ENCODE measurements at places on chromosomes 1 and 21.

GRCh38 chr1:211606332-211606913 is 27.5 kb upstream of the SLC30A1 start:
- no peak for DNase-seq

DNA sequence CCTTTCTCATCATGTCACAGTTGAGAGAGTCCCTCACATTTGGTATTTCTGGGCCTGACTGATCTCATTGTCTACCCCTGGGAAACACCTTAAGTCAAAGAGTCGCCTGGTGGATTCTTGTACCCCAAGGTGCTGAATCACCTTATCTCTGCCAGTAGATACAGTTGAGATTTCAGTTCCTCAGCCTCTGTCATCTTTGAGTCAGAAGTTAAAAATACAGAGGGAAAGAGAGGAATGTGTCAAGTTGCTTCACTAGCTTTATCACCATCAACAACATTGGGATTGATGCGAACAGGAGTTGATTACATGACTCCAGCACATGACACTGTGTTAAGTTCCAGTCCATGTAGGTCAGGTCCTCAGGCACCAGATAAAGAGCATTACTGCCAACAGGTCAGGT is 513.0 kb downstream of the NUF2 start:
- DNase-seq = no peak

DNA sequence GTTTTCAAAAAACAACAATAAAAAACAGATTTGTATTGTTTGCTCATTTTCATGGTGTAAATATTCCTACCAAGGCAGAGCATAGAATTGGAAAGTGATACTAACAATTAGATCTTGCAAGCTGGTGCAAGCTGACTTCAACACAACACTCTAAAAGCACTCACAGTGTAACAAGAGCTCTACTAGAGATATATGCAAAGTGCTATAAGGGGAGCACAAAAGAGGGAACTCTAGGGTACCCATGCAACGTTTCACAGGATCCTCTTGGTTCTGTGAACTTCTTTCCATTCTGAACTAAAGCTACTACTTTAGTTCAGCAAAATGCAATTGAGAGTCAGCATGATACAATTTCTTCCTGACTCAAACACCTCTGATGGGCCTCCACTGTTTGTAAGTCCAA is 78.3 kb downstream of the ATP1B1 start:
- no peak for DNase-seq

- DNase-seq = no peak
Measured at GRCh38 chr1:220983877-220984635, 104.8 kb downstream of the HLX start.

- no peak for DNase-seq
Measured at GRCh38 chr1:241598249-241598648, 41.9 kb downstream of the CHML start.

- DNase-seq = no peak
Measured at GRCh38 chr1:160244209-160244608, 18.1 kb downstream of the DCAF8 start.

DNA sequence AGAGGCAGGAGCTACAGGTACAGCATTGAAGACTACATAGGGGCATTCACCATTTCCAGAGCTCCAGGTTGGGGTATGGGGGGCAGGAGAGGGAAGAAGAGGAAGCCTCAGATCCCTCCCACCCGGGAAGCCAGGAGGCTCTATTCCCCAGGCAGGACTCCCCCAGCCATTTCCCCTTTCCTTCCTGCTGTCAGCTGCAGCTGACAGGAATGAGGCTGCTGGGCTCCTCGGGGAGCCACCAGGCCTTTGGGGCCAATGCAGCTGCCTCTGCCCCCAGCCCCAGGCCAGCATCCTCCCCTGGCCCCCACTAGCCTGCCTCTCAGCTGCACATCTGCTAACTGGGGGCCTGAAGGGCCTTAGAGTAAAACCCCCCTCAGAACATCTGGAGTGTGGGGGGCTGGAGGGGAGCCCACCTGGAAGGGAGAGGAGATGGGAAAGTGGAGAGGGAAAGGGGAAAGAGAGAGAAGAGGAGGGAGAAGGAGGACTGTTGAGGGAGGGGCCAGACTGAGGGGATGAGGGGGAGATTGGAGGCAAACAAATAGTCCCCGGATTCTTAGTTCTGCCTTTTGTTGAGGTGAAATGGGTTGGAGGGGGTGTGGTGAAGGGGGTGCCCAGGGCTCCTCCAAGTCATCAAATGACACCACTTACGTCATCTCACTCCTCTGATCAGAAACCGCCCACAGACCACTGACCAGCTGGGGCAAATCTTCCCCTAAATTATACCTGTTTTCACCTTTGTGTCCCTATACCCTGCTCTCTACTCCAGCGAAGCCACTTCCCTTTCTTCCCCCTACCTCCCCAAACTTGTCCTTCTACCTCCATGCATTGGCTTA is 58.0 kb downstream of the LGR6 start:
- DNase-seq = no peak

DNA sequence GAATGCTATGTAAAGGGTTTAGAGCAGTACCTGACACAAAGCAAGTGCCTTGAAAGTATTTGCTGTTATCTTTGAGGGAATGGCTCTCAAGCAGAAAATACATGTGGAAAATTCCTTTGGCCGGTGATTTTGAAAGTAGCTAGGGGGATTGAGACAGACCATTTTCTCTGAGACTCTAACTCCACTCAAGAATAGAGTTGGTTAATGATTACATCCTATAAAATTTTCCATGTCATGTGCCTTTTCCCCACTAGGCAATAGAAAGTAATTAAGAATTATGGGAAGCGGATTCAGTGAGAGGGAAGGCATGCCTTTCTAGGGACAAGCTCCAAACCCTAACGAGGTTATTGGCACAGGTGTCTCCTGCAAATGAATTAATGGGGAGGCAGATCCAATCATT is 276.0 kb downstream of the GPATCH2 start:
- no peak for DNase-seq

DNA sequence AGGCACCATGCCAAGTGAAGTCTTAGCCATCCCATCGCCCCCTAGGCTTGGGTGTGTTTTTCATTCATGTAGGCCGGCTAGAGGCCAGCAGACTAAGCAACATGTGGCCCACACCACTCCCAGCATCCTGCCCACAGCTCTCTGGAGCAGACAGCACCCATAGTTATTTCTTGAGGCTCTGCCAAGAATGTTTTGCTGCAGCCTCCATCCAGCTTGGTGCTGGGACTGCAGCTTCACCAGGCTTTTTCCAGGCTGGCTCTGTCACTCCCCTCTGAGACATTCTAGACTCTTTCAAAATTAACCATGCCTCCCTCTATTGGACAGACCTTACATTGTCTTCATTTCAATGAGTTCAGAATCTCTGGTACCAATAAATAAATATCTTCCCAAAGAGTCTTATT is 104.2 kb downstream of the DUSP10 start:
- DNase-seq = no peak

GRCh38 chr1:162316187-162316586 is 60.5 kb downstream of the SPATA46 start:
- DNase-seq = no peak

GRCh38 chr1:55284856-55285255 is 69.7 kb upstream of the USP24 start:
- peak; percentile 27 for DNase-seq

GRCh38 chr1:29200906-29201594 is 19.4 kb upstream of the SRSF4 start:
- DNase-seq = no peak

GRCh38 chr1:209416716-209417115 is 166.8 kb upstream of the CAMK1G start:
- no peak for DNase-seq

DNA sequence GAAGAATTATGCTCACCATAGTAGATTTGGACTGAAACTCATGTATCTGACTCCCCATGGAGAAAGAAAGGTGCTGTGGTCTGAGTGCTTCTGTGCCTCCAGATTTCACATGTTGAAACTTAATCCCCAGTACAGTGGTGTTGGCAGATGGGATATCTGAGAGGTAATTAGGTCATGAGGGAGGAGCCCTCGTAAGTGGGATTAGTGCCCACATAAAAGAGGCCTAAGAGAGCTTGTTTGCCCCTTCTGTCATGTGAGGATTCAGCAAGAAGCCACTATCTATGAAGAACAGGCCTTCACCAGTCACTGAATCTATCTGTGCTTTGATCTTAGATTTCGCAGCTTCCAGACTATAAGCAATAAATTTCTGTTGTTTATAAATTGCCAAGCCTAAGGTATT is 150.1 kb downstream of the PLPP3 start:
- no peak for DNase-seq

DNA sequence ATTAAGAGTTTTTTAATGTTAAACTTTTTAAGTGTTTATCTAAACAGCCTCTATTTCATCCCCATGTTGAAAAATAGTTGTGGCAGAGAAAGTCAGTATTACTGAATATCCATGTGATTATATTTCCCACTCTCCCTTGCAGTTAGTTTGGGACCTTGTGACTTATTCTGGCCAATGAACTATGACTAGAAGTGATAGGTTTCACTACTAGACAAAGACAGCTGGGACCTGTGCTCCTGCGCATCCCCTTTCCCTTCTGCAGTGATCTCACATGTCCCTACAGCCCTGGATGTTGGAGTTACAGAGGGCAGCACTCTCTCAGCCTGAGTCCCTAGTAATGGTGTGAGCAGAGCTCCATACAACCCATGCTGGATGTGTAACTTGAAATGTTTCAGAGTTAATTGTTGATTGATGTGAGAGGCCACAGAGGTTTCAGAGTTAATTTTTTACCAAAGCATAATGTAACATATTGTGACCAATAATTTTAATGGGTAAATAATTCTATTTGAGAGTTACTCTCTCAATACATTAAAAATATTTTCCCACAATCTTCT is 18.7 kb upstream of the SAMD13 start:
- no peak for DNase-seq

GRCh38 chr1:150060260-150060659 is 7.3 kb upstream of the VPS45 start:
- DNase-seq = no peak

GRCh38 chr1:22111115-22111514 is 31.8 kb downstream of the WNT4 start:
- no peak for DNase-seq

- DNase-seq = peak; percentile 47
Measured at GRCh38 chr1:159879977-159880376, 17.5 kb upstream of the VSIG8 start.

DNA sequence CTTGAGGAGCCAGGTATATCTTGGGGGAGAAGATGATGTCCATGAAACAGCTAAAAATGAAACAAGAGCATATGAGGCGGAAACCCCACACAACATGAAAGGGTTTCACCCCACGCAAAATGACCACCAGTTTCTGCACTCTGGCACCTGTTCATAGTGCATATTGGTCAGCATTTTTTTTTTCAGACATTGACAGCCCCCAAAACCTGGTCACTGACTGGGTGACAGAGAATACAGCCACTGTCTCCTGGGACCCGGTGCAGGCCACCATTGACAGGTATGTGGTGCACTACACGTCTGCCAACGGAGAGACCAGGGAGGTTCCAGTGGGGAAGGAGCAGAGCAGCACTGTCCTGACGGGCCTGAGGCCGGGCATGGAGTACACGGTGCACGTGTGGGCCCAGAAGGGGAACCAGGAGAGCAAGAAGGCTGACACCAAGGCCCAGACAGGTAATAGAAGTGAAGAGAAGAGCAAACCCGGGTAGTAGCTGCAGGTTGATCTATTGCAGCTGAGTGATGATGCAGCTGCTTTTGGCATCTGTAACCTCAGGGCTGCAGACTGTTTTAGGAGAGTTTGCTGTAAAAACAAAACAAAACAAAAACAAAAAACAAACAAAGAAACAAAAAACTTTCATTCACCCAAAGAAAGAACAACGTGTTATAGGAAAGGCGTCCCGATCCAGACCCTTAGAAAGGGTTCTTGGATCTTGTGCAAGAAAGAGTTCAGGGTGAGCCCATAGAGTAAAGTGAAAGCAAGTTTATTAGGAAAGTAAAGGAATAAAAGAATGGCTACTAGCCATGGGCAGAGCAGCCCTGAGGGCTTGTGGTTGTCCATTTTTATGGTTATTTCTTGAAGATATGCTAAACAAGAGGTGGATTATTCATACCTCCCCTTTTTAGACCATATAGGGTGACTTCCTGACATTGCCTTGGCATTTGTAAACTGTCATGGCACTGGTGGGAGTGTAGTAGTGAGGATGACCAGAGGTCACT is 51.0 kb downstream of the TNN start:
- no peak for DNase-seq

GRCh38 chr1:238318294-238319110 is 427.8 kb upstream of the ZP4 start:
- no peak for DNase-seq

GRCh38 chr21:29581393-29581792 is 282.7 kb downstream of the BACH1 start:
- DNase-seq = no peak

GRCh38 chr1:31216016-31216415 is 23.7 kb downstream of the NKAIN1 start:
- DNase-seq = no peak

- no peak for DNase-seq
Measured at GRCh38 chr21:31741116-31741515, 9.2 kb upstream of the SCAF4 start.

GRCh38 chr1:92217721-92218120 is at the start of gene C1orf146:
TSS of gene C1orf146 (plus strand) at chr1:92217915. CDS start at chr1:92231421, 13,506 bp downstream.
- no peak for DNase-seq

GRCh38 chr1:226086776-226087175 is 24.3 kb downstream of the H3-3A start:
- DNase-seq = no peak

DNA sequence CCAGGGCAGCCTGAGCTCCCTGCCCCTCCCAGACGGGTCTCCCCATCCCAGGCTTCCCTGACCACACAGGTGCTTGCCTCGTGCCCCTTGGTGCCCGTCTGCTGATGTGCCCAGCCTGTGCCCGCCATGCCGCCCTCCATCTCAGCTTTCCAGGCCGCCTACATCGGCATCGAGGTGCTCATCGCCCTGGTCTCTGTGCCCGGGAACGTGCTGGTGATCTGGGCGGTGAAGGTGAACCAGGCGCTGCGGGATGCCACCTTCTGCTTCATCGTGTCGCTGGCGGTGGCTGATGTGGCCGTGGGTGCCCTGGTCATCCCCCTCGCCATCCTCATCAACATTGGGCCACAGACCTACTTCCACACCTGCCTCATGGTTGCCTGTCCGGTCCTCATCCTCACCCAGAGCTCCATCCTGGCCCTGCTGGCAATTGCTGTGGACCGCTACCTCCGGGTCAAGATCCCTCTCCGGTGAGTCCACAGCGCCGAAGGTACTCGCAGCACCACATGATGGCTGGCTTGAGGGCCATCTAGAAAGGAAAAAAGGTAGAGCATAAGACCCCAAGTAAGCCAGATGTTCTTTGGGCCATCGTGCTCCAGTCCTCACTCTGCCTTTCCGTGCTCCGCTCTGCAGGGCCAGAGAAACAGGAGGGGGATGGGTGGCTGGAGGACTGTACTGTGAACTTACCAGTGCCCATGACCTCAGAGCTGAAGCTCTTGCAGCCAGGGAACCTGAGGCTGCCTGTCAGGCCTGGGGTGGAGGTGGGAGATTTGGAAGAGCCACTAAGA is 1.4 kb downstream of the ADORA1 start:
- DNase-seq = no peak

- DNase-seq = no peak
Measured at GRCh38 chr1:232249339-232249738, 380.6 kb downstream of the SIPA1L2 start.

- DNase-seq = no peak
Measured at GRCh38 chr1:84020151-84020550, 21.2 kb upstream of the TTLL7 start.
